ENCODE measurements at places on chromosomes 4 and X.

DNA sequence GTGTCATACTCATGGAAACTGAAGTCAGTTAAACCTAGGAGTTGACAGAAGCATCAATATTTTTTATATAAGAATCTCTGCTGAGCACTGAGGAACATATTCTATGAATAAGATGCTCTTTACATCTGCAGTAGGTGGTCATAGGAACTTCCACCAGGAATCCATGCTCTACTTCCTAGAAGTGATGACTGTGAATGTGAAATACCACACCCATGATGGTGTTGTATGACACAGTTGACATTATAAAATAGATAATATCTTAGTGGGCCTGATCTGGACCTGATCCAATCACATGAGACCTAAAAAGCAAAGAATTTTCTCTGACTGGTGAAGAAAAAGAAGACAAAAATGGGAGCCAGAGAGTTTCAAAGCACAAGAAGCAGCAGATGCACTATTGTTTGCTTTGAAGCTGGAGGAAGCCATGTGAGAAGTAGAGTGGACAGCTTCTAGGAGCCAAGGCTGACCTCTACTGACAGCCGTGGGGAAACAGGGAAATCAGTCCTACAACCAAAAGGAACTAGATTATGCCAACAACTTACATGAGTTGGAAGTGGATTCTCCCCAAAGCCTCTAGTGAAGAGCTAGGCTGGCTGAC is 68.6 kb upstream of the HS3ST1 start:
- DNase-seq: no peak

GRCh38 chrX:2243913-2244460 is 256.8 kb downstream of the DHRSX start:
- DNase-seq: no peak

- no peak for DNase-seq
Measured at GRCh38 chr4:87489678-87490077, 39.5 kb downstream of the SPARCL1 start.

GRCh38 chr4:173411106-173411693 is 12.3 kb upstream of the SCRG1 start:
- no peak for DNase-seq

DNA sequence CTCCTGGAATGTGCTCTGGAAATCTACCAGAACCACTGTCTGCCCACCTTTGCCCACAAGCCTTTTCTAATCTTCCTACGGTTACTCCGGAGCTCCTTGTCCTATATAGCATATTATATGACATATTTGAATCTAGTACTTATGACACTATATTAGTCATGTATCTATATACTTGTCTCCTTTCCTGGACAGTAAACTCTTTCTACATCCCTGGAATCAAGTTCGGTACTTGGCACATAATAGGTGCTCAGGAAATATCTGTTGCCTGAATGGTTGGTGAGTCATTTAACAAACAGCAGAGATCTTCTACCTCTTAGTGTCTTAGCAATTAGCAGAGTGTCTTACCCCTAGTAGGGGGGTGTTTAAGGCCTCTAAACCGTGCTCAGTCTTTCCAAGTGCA is 123.6 kb downstream of the RELL1 start:
- no peak for DNase-seq

DNA sequence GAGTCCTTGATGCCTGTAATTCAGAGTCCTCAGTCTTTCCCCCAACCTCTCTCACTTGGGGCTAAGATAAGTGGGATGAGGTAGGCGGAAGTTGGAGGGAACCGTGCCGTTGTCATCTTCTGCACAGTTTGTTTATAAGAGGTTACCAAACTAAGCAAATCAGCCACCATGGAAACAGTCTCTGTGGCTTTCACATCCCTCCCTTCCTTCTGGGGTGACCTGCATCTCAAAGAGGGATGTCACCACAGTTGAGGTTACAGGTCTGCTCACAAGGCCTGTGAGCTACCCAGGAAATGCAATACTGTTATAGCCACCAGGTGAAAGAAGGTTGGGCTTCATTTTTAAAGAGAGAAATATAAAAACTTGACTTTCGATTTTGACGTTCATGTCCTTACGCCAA is 26.3 kb downstream of the RTL5 start:
- DNase-seq: no peak

GRCh38 chr4:1290165-1290977 is 680 bp downstream of the MAEA start:
- DNase-seq: no peak

DNA sequence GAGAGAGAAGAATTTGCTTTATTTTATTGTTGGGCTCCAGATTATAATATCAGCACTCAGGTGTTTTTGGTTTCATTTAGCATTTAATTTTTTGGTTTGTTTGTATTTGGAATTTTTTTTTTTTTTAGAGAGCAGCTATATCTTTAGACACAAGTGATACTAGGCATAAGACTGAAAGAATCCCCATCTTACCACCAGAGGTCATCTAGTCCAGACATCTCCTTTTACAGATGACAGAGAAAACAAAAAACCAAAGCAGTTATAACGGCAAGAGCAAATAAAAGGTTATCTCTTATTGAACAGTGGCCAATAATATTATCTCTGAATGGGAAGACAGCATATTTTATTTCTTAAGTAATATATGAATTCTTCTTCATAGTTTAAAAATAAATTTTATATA is 22.8 kb downstream of the USP38 start:
- no peak for DNase-seq

- DNase-seq: no peak
Measured at GRCh38 chr4:166896254-166896653, 338.0 kb downstream of the SPOCK3 start.

- DNase-seq: no peak
Measured at GRCh38 chr4:55871299-55871800, 17.9 kb downstream of the EXOC1 start.
